ENCODE measurements at places on chromosomes 7 and 10. TPM values are rescaled to one million over a fixed set of nuclear protein-coding genes. Genes with fewer than 3 reads are reported as not detected.

GRCh38 chr10:124197371-124198124 is 104.2 kb upstream of the CHST15 start:
- DNase-seq: no peak

DNA sequence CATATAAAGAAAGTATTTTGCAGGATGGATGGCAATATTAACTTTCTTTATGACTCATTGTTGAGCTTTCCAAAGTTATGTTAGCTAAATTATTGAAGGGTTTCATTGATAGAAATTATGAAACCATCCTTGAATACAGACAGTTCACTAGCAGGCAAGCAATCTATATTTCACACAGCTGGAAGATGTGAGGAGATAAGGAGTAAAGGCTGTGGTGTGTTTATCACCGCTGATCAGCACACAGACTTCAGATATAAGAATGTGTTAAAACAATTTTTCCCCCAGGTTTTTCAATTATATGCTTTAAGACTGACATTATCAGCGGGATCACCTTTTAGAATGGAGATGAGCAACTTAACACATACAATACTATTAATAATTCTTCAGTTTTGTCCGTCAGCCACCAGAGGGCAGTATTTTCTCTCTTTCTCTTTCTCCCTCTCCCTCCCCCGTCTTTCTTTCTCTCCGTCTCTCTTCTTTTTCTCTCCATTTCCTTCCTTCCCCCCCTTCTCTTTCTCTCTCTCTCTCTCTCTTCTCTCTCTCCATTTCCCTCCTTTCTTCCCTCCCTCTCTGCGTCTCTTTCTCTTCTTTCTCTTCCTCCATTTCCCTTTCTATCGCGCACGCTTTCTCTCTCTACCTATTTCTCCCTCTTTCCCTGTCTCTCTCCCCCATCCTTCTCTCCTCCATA is 62.9 kb upstream of the FAM171A1 start:
- DNase-seq: peak; percentile 27

DNA sequence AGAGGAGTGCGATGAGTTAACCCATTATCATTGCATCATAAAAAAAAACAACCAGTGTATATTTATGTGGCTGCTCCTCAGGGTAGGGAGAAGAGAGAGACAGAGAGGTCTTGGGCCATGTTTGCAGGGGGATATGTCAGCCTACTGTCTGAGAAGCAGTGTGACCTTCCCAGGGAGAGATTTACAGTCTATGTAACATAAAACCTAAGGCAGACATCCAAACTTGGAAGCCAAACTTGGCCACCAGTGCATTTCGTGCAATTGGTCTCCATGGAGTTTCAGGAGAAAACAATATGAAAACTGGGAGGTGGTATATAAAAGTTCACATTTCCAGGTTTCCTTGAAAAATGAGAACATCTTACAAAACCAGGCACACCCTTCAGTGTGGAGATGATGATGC is 85.9 kb upstream of the CXCL12 start:
- DNase-seq: no peak

Gene BPGM
- 16.8 TPM for total RNA-seq

Gene MMD2
- total RNA-seq: not detected

Gene CRYGN
- not detected for total RNA-seq

Data from H4 (cell line).